A172 (cell line): ENCODE measurements at places on chromosomes 1 and 21. TPM values are rescaled to one million over a fixed set of nuclear protein-coding genes. Genes with fewer than 3 reads are reported as not detected.

- no peak for DNase-seq
These were observed 71.4 kb upstream of the PPP2R5A start for GRCh38 chr1:212213784-212214183.

GRCh38 chr1:243734308-243734695, 115.7 kb downstream of the AKT3 start:
- no peak for DNase-seq

Gene UBE2U
- total RNA-seq: not detected in 2 replicates

DNA sequence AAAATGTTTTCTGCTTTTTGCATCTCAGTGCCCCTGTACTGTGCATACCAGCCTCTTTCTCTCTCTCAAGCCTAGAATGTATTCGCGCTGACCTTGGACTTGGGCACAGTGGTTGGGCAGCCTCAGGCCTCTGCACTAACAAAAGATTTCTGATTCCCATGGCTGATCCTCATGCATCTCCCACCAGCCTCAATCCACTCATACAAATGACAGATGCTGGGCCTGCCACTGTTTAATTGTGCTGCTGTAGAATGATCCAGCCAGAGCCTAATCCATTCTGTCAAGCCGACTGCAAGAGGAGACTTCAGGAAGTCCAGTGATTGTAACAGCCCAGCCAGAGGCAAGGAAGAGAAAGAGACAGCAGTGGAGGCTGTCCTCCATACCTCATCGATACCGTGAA, 180.8 kb downstream of the ASTN1 start:
- DNase-seq: no peak

Gene RIMS3
- 3.1 and 3.6 TPM in 2 replicates for total RNA-seq

Gene FGGY
- 5.9 and 15.3 TPM in 2 replicates for total RNA-seq

GRCh38 chr1:116253566-116254382, 119.3 kb upstream of the ATP1A1 start:
- no peak for DNase-seq

DNA sequence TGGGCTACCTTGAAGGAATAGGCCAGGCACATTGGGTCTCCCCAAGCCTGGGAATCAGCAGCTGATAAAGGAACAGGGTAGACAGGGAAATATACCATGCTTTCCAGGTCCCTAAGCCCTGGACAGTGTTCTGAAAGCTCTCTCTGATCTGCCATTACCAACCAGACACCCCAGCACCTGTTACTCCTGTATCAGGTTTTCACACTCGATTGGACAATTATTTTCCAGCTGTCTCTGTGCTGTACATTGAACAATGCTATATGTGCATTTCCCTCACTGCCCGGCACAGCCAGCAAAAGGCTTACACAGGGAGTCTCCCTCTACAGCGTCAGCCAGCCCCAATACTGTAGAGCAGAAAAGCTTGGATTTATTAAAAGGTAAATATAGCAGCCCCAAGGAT, 4.7 kb downstream of the CFAP45 start:
- DNase-seq: no peak

DNA sequence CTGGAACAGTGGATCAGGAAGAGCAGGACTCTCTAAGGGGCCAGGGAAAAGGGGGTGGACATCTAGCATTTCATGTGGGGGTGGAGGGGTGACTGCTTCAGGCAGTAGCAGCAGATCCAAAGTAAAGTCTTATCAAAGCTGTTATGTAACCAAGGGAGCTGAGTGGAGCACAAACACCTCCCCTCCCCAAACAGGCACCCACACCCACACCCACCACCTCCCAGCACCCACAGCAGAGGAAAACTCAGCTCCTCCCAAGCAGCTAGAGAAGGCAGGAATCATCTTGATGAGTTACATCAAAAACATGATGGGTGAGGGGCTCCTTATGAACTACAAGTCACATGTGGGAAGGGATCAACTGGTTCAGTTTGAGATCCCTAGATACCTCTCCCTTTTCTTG, 6.0 kb downstream of the DLGAP3 start:
- DNase-seq: no peak

- DNase-seq: no peak
These were observed 10.6 kb downstream of the VCAM1 start for GRCh38 chr1:100730130-100730529.

DNA sequence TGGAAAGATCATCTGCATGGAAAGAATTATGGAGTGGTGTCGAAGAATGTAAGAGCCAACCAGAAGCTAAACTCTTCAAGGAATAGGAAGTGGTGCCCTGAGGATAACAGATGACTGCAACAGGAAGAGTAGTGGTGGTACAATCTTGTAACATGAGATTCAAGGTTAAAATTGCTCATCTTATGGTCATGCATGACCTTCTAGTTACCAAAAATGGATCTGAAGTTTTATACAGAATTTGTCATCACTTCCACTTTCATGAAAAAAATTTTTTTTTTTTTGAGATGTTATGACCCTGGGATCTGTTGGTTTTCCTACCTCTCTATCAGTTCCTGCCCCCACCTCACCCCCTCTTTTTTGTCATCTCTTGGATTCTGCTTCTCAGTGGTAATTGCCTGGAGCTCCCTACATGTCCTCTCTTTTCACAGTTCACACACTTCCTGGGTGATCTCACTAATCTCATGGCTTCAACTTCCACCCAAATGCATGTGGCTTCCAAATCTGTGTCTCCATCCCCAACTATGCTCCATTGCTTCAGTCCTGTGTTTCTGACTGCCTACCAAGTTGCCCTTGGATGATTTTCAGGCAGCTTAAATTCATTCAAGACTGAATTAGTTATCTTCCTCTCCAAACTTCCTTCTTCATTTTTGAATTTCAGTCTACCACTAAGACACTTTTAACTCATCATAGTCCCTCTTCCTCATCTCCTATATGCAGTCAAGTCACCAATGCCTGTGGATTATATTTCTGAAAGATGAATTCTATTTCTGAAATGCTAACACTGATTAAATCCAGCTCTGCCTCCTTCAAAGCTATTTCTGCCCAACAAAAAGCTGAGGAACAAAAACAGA, 48.4 kb downstream of the SLAMF6 start:
- DNase-seq: no peak

GRCh38 chr21:21063828-21064227, 65.6 kb downstream of the NCAM2 start:
- no peak for DNase-seq
